ENCODE measurements at places on chromosomes 7 and 10. TPM values are rescaled to one million over a fixed set of nuclear protein-coding genes. Genes with fewer than 3 reads are reported as not detected.

The ZPBP gene
- not detected for total RNA-seq

The DKK1 gene
- total RNA-seq, result 18.4 TPM

The ZNF467 gene
- total RNA-seq, result 0.95 TPM

The PHKG1 gene
- total RNA-seq, result 1.0 TPM

The MYL10 gene
- total RNA-seq, result not detected

The NODAL gene
- total RNA-seq, result not detected

The ZNF804B gene
- total RNA-seq, result not detected

The FXYD4 gene
- not detected for total RNA-seq

The ANK3 gene
- 3.2 TPM for total RNA-seq

The CALML3 gene
- total RNA-seq, result not detected

The HMX3 gene
- total RNA-seq, result 0.16 TPM

The CCL24 gene
- total RNA-seq, result not detected

The ZNF239 gene
- total RNA-seq, result 4.3 TPM

The FAM171A1 gene
- 12.4 TPM for total RNA-seq

The TBC1D12 gene
- 9.2 TPM for total RNA-seq

The CREB3L2 gene
- 15.1 TPM for total RNA-seq

The CPXM2 gene
- total RNA-seq, result 41.5 TPM

The SAMD8 gene
- 31.7 TPM for total RNA-seq

The SND1 gene
- 202 TPM for total RNA-seq

The ANKRD1 gene
- total RNA-seq, result 0.43 TPM

The PTPRZ1 gene
- not detected for total RNA-seq

The ZNF736 gene
- 8.8 TPM for total RNA-seq

The CPA1 gene
- 0.09 TPM for total RNA-seq

The ARHGEF35 gene
- total RNA-seq, result 2.5 TPM

The TRPV5 gene
- total RNA-seq, result not detected

The CFAP70 gene
- total RNA-seq, result 2.1 TPM

The SORBS1 gene
- 0.16 TPM for total RNA-seq

The CLCN1 gene
- not detected for total RNA-seq

The MOGAT3 gene
- total RNA-seq, result not detected

The VSTM4 gene
- 5.5 TPM for total RNA-seq

The HOXA5 gene
- total RNA-seq, result 10.3 TPM

The OR9A2 gene
- total RNA-seq, result not detected

The PTPN12 gene
- 25.2 TPM for total RNA-seq

The ANXA8L1 gene
- total RNA-seq, result 0.17 TPM

The CPA4 gene
- total RNA-seq, result 2.7 TPM

The PTF1A gene
- total RNA-seq, result not detected

The RBP3 gene
- not detected for total RNA-seq

The C10orf62 gene
- not detected for total RNA-seq

Data from bronchial smooth muscle cell (primary cell).